ENCODE measurements at places on chromosomes 5 and 9.

- DNase-seq = no peak
Measured at GRCh38 chr5:177089127-177089526, 2.4 kb downstream of the FGFR4 start.

DNA sequence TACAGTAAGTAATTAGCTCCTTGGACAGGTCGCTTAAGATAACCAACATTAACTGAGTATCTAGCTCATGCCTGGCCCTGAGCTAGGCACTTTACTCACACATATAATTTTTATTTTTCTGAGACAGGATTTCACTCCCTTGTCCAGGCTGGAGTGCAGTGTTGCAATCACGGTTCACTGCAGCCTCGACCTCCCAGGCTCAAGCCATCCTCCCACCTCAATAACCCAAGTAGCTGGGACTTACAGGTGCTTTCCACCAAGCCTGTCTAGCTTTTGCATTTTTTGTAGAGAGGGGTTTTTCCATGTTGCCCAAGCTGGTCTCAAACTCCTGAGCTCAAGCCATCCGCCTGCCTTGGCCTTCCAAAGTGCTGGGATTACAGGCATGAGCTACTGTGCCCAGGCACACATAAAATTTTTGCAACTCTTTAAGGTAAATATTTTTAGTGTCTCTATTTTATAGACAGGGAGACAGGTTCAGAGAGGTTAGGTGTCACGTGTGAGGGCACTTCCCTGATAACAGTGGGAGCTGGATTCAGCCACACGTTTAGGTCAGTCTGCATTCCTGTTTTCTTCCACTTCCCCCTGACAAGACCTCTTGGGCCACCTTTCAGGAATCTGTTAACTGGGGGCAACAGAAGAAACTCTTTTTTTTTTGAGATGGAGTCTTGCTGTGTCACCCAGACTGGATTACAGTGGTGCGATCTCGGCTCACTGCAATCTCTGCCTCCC lies 18.2 kb downstream of the HBEGF start:
- DNase-seq = no peak

DNA sequence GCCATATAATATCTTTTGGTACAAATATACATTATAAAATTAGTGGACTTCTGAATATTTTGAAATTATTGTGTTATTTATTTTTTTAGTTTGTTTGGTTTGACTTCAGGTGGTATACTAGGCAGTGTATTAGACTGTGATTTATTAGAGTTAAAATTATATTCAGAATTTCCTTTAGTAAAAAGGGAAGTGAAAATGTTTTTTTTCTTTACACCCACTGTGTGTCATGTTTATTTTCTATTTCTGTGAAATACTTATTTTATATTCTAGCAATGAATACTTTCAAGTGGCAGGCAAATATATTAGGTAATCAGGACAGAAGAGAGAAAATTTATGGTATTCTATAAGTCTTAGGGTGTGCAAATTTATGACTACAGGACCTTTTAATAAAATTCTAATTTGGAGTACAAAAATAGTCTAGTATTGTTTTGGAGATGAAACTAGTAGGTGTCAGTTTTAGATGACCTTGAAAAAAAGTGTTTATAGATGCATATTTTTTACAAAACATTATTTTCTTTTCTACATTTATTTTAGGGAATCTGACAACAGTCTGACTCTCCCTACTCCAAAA lies 8.8 kb downstream of the CSNK1G3 start:
- peak; percentile 44 for DNase-seq

DNA sequence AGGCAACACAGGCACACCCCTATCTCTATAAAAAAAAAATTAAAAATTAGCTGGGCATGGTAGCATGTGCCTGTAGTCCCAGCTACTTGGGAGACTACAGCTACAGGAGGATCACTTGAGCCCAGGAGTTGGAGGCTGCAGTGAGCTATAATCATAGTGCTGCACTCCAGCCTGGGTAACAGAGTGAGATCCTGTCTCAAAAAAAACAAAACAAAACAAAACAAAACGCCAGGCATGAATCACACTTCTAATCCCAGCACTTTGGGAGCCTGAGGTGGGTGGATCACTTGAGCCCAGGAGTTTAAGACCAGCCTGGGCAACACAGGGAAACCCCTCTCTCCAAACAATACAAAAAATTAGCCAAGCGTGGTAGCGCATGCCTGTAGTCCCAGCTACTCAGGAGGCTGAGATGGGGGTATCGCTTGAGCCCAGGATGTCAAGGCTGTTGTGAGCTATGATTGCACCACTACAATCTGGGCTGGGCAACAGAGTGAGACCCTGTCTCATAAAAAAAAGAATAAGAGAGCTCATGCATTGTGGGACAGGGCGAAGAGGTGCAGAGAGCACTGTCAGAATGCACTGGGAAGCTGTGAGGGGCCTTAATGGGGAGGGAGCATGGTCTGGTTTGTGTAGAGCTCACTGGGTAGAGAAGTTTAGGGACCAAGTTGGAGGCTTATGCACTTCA lies 8.4 kb upstream of the SAP30L start:
- no peak for DNase-seq

GRCh38 chr5:142845402-142845921 lies 75.3 kb downstream of the ARHGAP26 start:
- DNase-seq = no peak

- no peak for DNase-seq
Measured at GRCh38 chr9:1683951-1684350, 331.2 kb upstream of the SMARCA2 start.

GRCh38 chr5:148760945-148761638 lies 65.3 kb upstream of the ADRB2 start:
- no peak for DNase-seq

DNA sequence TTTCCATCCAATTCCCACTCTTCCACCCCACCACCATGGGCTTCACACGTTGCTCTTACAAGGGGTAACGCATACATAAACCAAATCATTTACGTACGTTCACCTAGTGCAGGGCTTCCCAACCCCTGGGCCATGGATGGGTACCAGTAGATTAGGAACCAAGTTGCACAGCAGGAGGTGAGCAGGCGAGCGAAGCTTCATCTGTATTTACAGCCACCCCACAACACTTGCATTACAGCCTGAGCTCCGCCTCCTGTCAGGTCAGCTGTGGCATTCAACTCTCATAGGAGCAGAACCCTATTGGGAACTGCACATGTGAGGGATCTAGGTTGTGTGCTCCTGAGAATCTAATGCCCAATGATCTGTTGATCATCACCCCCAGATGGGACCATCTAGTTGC lies 82.3 kb downstream of the CEMIP2 start:
- no peak for DNase-seq

GRCh38 chr5:125609011-125609410 lies 814.2 kb upstream of the GRAMD2B start:
- DNase-seq = no peak

DNA sequence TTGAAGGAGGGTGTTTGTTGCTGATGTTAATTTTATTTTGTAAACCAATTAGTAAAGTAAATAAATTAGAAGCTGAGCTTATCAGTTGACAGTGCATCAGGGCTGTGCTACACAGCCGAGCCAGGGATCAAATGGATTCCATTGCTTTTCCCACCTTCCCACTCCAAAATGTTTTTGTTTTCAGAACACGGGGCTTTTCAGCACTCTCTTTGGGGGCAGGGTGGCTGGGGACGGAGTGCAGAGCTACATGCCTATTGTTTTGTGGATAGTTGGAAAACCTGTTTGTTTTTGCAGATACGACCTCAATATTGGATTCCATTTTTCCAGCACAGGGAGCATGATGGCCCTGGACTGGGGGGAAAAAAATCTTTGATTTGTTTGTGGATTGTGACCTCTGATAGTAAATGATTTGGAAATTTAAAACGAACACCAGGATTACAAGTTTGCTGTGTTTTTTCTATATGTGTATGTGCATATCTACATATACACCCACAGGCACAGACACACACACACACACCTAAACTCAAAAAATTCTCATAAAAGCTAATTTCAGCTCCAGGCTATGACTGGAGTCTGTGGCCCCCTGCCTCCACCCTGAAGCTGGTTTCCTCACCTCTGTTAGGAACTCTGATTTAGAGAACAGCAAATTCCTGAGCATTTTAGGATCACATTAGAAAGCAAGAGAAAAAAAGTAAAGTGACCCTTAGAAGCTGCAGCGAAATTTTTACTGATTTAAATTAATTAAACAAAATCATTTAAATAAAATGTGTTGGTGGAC lies 371.7 kb upstream of the IRX2 start:
- no peak for DNase-seq

DNA sequence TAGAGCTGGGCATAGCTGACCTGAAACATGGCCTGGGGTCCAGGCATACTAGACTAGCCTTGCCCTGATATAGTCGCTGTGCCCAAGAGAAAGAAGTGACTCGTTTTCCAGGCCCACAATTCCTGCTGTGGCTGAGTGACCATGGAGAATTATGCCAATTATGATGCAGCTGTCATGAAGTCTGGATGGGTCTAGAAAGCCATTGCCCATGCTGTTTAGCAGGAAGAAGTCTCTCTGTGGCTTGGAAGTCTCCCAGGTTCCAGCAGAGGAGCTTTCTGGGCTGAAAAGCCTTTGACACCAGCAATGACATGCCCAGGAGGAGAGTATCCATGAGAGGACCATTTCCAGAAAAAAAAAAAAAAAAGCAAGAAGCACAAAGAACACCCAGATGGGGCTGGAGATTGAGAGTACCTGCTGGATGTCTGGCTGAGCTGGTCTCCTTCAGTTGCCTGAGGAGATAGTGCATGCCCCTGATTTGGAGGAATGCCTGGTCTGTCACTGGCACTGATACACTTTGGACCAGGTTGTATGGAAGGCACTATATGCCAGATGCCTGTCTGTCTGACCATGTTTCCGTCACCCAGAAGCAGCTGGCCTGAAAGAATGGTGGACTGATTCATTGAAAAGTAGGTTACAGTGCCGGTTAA lies 128.0 kb upstream of the EPB41L4A start:
- no peak for DNase-seq

- DNase-seq = no peak
Measured at GRCh38 chr5:128877476-128877875, 87.8 kb upstream of the SLC27A6 start.

DNA sequence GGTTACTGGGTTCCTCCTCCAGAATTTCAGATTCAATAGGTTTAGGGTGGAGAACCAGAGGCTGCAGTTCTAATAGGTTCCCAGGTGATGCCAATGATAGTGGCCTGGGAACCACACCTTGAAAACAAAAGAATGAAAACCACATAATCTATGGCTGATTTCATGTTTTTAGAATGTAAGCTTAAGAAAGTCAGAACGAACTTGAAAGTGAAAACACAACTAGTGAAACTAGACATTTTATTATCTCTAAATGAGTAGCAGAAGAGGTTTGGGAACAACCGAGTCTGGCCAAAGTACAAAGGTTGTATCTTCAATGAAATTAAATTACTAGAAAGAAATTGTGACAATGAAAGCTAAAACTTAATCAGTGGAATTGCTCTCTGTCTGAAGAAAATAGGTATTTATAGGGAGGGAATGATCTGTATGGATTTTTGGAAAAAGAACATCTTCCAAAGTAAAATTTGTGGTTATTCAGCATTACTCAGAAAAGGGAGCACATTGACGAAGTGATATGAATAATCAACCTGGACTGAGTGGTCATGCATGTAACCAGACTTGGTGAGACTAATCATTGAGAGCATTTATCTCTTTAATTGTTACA lies 24.9 kb upstream of the CEP120 start:
- DNase-seq = no peak

DNA sequence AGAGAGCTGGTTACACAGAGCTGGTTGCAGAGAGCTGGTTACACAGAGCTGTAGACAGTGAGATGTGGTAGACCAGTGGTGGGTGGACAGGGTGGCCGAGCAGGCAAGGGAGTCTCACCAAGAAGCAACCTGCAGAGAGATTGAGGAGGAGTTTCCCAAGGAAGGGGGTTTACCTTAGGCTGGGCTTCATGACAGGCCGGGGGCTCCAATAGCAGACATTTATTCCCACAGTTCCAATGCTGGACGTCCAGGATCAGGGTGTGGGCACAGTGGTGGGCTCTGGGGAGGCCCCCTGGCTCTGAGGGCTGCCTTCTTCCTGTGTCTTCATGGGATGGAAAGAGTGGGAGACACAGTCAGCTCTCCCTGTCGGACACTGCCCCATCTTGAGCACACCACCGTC lies 386.9 kb upstream of the IRX4 start:
- no peak for DNase-seq

GRCh38 chr9:26947736-26948135 lies 694 bp upstream of the PLAA start:
- no peak for DNase-seq

GRCh38 chr5:163947848-163948666 lies 442.6 kb downstream of the MAT2B start:
- DNase-seq = no peak

DNA sequence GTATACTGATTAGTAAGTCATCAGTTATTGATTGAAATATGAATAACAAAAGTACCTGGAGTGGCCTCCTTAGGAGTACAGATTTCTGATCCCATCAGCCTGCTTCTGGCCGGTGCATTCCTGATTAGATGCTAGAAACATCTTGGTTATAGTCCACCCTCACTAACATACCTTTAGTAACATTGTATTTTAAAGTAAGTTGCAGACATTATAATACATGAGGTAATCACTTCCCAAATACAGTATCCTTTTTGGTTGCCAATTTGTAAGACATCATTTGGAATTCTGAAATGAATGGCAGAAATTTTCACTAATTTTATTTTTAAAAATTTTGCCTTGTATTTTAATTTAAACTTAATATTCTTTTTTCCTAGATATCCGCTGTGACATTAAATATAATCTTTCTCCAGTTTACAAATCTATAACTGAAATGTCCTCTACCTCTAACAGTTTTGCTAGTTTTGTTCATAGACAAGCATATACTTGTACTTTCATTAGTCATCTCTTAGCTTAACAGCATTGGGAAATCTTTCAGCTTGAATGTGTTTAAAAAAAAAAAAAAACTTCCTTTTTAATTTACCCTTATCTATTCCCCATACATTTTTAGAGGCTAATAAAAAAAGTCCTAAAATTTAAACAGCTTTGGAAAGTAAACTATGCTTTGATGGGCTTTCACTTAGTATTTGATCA lies 178.9 kb downstream of the XRCC4 start:
- DNase-seq = peak; percentile 17

GRCh38 chr5:123425431-123425830 lies 2.2 kb upstream of the CEP120 start:
- peak; percentile 41 for DNase-seq

DNA sequence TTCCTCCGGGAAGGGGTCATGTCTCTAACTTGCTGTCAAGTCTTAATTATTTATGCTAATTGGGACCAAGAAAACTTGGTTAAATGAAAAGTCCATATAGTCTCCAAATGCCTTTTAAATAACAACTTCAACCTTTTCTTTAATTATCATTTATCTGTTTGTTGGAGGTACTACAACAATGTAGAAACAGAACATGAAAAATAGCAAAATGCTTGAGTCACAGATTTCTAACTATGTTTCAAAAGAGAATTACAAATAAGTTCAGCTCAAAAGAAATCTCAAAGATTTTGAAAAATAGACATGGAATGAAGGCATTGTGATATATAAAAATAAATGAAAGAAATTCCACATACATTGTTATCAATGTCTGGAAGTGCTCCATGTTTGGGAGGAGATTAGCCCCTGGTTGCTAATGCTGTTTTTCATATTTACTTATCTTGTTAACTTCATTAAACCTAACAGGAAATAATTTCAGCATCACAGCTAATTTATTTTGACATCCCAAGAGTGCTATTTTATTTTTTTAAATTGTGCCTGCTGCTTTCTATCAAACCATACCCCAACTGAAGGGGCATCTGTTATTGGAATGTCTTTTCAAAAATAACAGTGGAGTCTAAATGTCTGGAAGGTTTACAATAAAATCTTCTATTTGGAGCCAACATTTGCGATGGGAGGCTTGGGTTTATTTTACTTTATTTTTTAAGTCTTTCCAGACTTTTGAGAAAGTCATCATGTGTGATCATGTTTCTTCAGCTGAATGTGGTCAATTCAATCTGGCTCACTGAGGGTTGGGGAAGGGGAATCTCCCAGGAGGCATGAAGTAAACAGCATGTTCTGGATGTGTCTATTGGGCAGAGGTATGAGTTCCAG lies 53.1 kb upstream of the ANKRD55 start:
- DNase-seq = no peak

Data from suppressor macrophage treated with lipopolysaccharide for 4 hours (primary cell).